ENCODE measurements at places on chromosomes 12 and 14.

DNA sequence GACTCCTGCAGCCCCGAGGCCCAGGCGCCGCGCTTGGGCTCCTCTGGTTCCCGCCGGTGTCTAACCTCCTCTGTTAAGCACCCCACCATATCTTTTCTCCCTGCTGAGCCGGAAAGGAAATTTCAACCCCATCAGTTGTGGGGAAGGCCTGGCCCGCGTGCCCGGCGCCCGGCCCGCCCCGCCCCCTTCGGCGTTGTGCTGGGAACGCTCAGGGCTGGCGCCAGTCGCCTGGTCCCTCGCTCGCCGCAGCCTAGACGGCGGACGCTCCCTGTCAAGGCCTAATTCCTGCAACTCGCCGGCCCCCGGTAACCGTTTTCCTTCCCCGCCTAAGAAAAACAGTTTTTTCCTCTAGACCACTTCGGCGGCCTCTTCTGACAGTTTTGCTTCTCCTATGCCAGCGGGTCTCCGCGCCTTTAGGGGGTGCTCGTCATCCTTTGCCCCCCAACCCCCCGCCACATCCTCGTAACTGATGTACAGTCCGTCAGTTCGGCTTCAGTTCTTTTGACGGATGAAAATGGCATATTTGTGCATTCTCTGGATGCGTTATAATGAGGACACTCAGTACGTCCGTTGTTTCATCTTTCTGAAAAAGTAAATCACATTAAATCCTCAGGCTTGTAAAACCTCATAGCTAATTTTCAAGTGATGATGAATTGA lies 506 bp upstream of the NAP1L1 start:
- no peak for DNase-seq

- DNase-seq, result no peak
These were observed 107.3 kb downstream of the KIF26A start for GRCh38 chr14:104245723-104246122.

DNA sequence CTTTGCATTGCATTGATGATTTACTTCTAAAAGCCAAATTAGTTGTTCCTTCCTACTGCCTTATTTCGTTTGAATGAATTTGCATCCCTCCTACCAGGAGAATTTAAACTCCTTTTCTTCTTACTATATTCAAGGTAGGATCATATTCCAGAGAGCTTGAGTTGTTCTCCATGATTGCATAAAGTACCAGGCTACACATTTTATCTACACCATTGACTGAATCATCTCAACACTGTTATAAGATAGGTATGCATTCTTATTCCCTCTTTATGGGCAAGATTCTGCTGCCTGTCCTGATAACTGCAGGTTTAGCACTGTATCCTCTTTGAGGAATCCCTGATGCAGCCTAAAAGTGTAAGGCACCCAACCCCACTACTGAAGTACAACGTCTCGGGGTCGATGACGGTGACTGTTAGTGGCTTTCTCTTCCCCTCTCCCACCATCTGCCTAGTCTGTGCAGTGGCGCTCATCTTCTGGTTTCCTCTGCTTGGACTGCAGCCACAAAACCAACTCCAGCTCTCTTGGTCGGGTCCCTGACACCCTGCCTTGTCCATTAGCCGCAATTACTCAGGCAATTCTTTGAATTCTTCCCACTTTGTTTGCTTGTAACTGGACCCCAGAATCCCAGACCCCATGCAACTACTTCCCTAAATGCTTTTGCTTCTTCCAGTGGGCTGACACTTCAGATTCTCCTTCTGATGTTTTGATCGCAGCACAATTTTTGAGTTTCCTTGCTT lies 44.4 kb upstream of the STXBP6 start:
- DNase-seq, result no peak

DNA sequence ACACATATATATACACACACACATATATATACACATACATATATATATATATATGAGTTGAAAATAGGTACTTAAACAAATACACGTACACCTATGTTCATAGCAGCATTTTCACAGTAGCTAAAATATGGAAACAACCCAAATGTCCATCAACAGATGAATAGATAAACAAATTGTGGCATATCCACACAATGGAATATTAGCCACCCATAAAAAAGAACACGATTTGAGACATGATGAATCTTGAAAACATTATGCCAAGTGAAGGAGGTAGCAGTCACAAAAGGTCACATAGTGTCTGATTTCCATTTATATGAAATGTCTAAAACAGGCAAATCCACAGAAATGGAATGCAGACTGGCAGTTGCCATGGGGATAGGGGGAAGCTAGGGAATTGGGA lies 276.3 kb downstream of the KSR2 start:
- DNase-seq, result no peak
